Transverse colon (tissue), 4 donors: ENCODE measurements at places on chromosomes 4 and X. TPM values are rescaled to one million over a fixed set of nuclear protein-coding genes. Genes with fewer than 3 reads are reported as not detected.

The FUNDC1 gene
- 1.00 TPM for total RNA-seq

The C4orf36 gene
- 0.27 TPM for total RNA-seq

The CLDN22 gene
- total RNA-seq, result not detected

The APOOL gene
- 1.1 TPM for total RNA-seq

The TDO2 gene
- total RNA-seq, result not detected

The CC2D2A gene
- 36.7 TPM for total RNA-seq

The ANOS1 gene
- total RNA-seq, result 0.14 TPM

The IRF2 gene
- total RNA-seq, result 85.3 TPM

The KCNIP4 gene
- not detected for total RNA-seq

The SH3RF1 gene
- total RNA-seq, result 63.4 TPM

The CENPVL1 gene
- total RNA-seq, result not detected

The MAGEB17 gene
- not detected for total RNA-seq

The MAGED2 gene
- total RNA-seq, result 65.1 TPM

The ARSJ gene
- 1.8 TPM for total RNA-seq

The IL21 gene
- total RNA-seq, result 0.16 TPM

The NXF2 gene
- not detected for total RNA-seq

The GAB1 gene
- 33.0 TPM for total RNA-seq

The NSG1 gene
- total RNA-seq, result not detected

The KLF8 gene
- 20.5 TPM for total RNA-seq
